ENCODE measurements at places on chromosomes 12 and 14. TPM values are rescaled to one million over a fixed set of nuclear protein-coding genes. Genes with fewer than 3 reads are reported as not detected.

The GLI1 gene
- polyA plus RNA-seq: 0.32 TPM

The MAP1LC3B2 gene
- polyA plus RNA-seq: 5.8 TPM

The PPP1R12A gene
- 140 TPM for polyA plus RNA-seq

GRCh38 chr14:99508896-99509629, 27.9 kb downstream of the CCNK start:
- H3K36me3 ChIP-seq: peaks cover 47% of the 10 kb centered on the region
- no peak overlapping the region for H3K4me3 ChIP-seq
- no peaks in the 10 kb centered on the region for H3K27me3 ChIP-seq
- no peaks in the 10 kb centered on the region for H3K4me1 ChIP-seq
- DNase-seq: no peak
- H3K27ac ChIP-seq: no peak overlapping the region

DNA sequence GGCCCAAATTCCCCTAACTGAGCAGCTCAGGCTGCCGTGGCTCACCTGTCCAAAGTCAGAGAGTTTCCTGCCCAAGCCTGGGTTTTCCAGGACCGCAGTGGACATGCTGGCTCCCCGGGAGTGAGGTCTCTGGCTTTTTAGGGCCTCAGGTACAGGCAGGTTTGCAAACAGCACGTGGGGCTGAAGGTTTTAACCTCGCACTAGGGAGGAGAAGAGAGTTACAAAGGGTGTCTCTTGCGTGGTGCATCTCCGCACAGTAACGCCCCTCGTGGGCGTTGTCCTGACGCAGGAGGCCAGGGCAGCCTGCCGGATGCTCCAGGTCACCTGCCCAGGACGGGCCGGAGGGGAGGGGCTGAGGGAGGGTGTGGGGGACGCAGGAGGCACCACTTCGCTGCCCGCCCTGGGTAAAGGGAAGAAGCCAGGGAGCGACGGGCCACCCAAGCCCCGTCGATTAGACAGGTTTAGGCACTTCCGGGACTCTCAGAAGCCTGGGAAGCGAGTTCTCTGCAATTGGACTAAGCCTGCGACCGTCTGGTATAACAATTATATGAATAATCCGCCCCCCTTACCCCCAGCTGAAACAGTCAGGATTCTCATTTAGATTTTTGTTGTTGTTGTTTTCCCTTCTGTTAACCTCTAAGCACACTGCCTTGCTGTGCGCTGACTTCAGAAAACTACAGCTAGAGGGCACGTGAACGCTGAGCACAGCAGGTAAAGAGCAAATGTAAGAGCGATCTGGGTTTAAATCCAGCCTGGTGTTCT, at the start of gene PAH:
Gene PAH (minus strand): TSS at position 219 of the 762 bp plus-strand sequence. CDS start 114 bp downstream, at position 105.
- peak; percentile 6 for DNase-seq
- H3K4me3 ChIP-seq: peak within 1 kb of the TSS; percentile 3
- H3K36me3 ChIP-seq: no peaks in the 10 kb centered on the region
- H3K27me3 ChIP-seq: no peaks in the 10 kb centered on the region
- no peaks in the 10 kb centered on the region for H3K4me1 ChIP-seq
- H3K27ac ChIP-seq: no peak within 1 kb of the TSS

DNA sequence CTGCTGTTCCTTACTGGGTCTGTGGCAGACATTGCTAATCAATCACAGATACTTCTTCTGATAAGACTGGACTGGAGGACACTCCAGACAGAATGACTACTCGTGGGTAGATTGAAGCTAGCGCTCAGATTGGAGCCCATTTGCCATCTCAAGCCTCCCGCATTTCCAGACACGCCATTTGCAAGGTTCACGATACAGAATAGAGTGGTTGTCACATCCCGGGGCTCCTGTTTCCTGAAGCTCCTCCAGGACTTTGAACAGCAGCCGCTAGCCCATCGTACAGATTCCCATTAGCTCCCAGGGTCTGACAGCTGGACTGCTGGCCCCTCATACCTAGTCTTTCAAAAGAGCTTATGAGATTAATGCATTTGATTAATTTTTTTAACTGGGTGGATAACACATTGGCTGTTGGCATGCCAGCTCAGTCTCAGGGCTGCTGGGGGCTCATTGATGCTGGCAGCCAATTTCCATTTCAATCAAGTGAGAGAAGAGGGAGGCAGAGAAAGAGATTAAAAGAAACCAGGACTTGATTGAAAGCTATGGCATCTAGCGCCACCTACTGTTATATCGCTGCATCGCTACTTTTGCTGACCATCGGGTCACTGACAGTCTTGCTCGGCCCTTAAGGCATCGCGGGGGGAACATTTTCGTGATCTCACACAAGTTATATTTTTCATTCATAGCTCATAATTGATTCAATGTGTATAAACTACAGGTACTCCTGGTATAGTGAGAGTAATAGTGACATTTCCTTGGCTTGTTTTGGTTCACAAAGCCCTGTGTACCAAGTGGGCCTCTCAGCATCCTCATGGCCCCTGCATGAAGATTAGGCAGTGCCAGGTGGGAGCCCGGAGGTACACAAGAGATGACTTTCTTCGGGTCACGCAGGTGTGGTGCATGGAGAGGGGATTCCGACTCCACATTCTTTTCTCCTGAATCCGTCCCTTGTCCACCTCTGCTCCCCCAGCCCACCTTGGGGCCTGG, 78.6 kb downstream of the CCDC60 start:
- H3K27me3 ChIP-seq: no peaks in the 10 kb centered on the region
- no peaks in the 10 kb centered on the region for H3K4me1 ChIP-seq
- no peak for DNase-seq
- H3K36me3 ChIP-seq: no peaks in the 10 kb centered on the region

GRCh38 chr12:49357103-49357678, 10.1 kb upstream of the SPATS2 start:
- no peak for DNase-seq
- H3K27ac ChIP-seq: no peak overlapping the region
- no peaks in the 10 kb centered on the region for H3K36me3 ChIP-seq
- no peak overlapping the region for H3K4me3 ChIP-seq
- no peaks in the 10 kb centered on the region for H3K27me3 ChIP-seq
- H3K4me1 ChIP-seq: peaks cover 7% of the 10 kb centered on the region

DNA sequence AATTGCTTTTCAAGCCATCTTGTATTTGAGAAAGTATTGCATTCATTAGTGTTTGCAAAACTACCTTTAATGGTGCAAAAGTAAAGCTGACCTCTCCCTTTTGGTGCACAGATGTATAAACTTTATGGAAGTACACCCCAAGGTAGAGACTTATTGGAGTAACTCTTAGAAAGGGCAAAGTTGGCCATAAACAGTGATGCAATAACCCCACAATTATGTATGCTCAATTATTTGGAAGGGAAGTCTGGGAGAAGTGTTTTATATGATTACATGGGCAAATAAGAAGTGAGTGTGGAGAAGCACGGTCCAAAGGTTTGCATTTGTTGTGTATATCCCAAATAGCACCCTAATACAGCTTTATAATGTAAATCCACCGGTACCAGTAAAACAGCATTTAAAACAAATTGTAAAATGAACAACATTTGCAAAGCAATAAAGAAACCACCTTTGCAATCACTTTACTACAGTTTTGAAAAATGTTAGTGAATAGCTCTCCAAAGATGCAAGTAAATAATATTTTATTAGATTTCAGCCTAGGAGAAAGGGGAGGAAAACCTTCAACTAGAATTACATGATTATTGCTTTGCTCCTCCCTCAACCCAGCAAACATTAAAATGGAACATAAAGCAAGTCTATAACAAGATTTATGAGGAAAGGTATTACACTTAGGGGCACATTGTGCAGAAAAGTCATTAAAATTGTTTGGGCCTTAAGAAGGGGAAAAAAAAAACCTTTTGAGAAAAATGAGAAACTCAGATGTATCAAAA, 70.5 kb downstream of the HMGA2 start:
- no peaks in the 10 kb centered on the region for H3K36me3 ChIP-seq
- no peaks in the 10 kb centered on the region for H3K27me3 ChIP-seq
- no peak overlapping the region for H3K27ac ChIP-seq

DNA sequence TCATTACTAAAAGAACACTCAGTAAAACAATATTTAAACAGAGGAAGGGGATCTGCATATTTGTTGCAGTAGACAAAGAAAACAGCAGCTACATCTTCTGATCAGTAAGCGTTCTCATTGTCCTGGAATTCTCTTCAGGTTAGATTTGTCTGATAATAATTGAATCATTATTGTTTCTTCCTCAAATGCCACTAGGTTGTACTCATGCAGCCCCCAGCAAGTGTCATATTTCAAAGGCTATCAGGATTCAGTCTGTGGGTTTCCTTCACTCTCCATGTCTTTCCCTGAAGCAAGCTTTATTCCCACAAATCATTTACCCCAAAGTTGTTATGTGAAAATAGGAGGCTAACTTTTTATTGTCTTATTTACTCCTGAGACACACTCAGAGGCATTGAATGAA, 14.7 kb downstream of the PIK3C2G start:
- no peak overlapping the region for H3K4me3 ChIP-seq
- no peaks in the 10 kb centered on the region for H3K36me3 ChIP-seq
- no peak for DNase-seq
- H3K27ac ChIP-seq: no peak overlapping the region
- H3K4me1 ChIP-seq: no peaks in the 10 kb centered on the region

DNA sequence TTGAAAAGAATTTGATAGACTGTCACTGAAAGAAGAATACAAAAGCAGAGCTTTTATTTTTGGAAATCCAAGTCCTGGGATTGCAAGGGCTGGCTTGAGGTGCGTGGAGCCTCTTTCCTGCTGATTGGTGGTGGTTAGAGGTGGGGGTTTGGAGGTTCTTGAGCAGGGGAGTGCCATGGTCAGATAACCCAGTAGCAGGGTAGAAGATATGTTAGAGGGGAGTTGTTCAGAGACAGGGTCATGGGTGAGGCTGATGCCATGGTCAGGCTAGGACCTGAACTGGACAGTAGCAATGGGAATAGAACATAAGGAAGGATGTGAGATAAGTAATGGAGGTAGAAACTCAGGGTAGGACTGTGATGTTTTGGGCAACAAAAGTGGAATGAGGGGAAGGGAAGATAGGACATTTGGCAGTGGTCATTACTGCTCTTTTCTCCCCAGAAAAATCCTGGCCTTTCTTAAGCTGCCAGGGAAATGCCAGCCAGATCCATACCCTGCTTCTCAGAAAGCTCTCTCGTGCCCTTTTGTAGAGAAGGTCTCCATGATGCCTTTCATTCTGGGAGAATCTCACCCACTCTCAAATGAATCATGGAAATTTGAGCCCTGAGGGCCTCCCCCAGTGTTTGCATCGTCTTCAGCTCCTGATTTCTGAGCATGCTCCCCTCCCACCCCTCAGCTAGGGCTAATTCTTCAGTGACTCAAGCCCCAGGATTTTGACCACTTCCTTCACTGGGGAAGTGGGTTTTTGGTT, 9.5 kb downstream of the EMP1 start:
- no peaks in the 10 kb centered on the region for H3K4me1 ChIP-seq
- no peak for DNase-seq
- H3K27ac ChIP-seq: no peak overlapping the region
- H3K36me3 ChIP-seq: no peaks in the 10 kb centered on the region
- H3K4me3 ChIP-seq: no peak overlapping the region
- H3K27me3 ChIP-seq: no peaks in the 10 kb centered on the region

GRCh38 chr12:87779858-87780498, 249.2 kb downstream of the C12orf50 start:
- no peak overlapping the region for H3K4me3 ChIP-seq
- no peak overlapping the region for H3K27ac ChIP-seq
- no peaks in the 10 kb centered on the region for H3K4me1 ChIP-seq
- no peaks in the 10 kb centered on the region for H3K27me3 ChIP-seq
- H3K36me3 ChIP-seq: no peaks in the 10 kb centered on the region
- no peak for DNase-seq

DNA sequence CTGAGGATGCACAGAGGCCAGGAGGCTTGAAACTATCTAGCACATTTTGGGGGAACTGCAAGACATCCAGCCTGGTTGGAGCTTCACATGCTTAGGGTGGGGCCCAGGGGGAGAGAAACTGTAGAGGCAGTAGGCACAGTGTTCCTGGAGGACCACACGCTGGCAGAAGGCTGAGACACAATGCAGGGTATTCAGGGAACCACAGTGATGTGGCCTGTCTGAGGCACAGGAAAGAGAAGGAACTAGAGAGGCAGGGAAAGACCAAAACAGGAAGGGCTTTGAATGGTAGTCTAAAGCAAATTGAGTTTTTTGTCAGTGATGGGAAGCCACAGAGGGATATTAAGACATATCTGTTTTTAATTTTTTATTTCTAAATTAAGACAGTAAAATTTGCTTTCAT, 100.2 kb upstream of the PRICKLE1 start:
- H3K4me1 ChIP-seq: no peaks in the 10 kb centered on the region

GRCh38 chr12:9143137-9143536, 27.4 kb upstream of the A2M start:
- H3K27me3 ChIP-seq: no peaks in the 10 kb centered on the region
- H3K4me3 ChIP-seq: no peak overlapping the region
- no peaks in the 10 kb centered on the region for H3K36me3 ChIP-seq
- no peak for DNase-seq

GRCh38 chr14:73289729-73290128, 52.4 kb downstream of the PAPLN start:
- H3K36me3 ChIP-seq: no peaks in the 10 kb centered on the region
- DNase-seq: no peak
- H3K27me3 ChIP-seq: no peaks in the 10 kb centered on the region

DNA sequence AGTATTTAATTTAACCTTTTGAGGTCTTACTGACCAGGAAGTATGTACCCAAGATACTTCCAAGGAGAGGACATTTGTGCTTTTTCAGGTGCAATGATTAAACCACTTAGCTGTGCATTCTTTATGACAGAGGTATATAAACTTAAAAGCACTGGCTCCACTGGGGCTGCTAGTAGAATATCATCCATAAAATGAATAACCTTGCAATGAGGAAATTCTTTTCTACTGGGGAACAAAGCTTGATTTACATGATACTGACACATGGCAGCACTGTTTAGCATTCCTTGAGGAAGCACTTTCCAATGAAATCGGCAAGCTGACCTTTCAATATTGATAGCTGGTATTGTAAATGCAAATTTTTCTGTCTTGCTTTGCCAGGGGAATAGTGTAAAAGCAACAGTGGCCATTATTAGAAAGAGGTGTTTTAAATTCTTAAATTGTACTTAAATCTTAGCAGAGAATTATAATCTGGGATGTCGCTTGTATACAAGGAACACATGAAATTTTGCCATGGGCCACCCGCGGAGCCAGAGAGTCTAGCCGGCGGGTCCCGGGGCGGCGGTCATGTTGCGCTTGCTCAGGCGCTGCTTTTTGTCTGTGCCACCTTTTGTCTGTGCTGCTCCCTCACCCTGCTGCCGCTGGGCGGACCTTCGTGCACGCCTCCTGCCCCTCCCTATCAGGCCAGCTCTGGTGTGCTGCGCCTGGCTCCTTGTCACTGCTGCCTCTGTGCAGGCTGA, 20.9 kb upstream of the BLTP3B start:
- H3K4me1 ChIP-seq: no peaks in the 10 kb centered on the region
- peak; percentile 55 for DNase-seq
- no peak overlapping the region for H3K27ac ChIP-seq
- H3K36me3 ChIP-seq: no peaks in the 10 kb centered on the region

DNA sequence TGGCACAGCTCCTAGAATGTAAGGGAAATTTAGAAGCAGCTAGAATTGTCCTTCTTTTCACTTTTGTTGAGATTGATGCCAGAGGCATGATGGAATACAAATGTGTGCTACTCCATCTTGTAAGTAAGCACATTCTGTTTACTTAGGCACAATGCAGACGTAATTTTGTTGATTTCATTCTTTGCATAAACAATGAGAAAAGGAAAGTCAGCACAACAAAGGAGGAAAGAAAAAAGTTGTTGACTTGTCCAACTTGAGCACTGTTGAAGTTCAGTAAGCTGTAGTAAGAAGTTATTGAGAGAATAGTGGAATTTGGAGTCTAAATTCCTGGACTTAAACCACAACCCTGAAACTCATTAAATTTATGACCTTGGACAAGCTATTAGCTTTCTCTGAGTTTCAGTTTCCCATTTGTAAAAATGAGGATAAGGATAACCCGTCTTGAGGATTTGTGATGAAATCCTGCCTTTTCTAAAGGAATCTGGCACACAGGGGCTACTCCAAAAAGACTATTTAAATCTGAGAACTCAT, 19.4 kb upstream of the CNTN1 start:
- no peaks in the 10 kb centered on the region for H3K27me3 ChIP-seq
- H3K36me3 ChIP-seq: no peaks in the 10 kb centered on the region
- DNase-seq: no peak
- no peak overlapping the region for H3K27ac ChIP-seq
- H3K4me3 ChIP-seq: no peak overlapping the region
- no peaks in the 10 kb centered on the region for H3K4me1 ChIP-seq
